ENCODE measurements at places on chromosomes 7 and 10.

DNA sequence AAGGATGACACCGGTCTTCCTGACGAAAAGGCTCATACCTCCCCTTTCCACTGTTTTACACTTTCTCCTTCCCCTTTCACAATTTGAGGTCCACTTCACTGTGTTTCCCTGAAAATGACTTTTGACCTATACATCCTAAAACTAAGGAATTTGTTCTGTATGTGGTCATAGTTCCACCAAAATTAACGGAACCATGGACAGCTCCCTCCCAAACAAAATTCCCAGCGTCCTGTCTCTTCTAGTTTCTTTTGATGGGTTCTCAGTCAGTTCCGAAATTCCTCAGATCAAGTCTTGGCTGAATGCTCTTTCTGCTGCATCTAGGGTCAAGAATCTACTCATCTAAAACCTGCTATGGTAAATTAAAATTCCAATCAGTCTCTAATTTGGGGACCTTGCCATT, 1191.9 kb downstream of the CNTNAP2 start:
- no peak for DNase-seq

- DNase-seq = peak; percentile 18
Measured at GRCh38 chr7:108455998-108456677, at the start of gene NRCAM. Gene NRCAM (minus strand): TSS chr7:108456436. CDS start chr7:108240064, 216,372 bp downstream.

GRCh38 chr10:46251857-46252847, 34.6 kb upstream of the ANTXRL start:
- no peak for DNase-seq

DNA sequence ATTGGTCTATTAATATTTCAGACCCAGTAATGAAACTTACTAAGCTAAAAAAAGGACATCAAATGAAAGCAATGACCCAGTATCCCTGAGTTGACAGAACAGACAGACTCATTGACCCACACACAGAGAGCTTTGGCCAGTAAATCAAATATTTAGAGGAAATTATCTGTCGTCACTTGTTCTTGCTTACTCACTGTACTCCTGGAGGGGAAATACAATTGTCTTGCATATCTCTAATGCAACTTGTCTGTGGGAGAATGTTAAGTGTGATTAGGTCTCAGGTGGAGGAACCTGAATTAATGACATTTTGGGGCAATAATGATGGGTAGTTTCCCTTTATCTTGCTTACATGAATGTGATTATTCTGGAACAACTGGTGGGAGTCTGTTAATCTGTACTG, 80.4 kb downstream of the CUBN start:
- DNase-seq = no peak

DNA sequence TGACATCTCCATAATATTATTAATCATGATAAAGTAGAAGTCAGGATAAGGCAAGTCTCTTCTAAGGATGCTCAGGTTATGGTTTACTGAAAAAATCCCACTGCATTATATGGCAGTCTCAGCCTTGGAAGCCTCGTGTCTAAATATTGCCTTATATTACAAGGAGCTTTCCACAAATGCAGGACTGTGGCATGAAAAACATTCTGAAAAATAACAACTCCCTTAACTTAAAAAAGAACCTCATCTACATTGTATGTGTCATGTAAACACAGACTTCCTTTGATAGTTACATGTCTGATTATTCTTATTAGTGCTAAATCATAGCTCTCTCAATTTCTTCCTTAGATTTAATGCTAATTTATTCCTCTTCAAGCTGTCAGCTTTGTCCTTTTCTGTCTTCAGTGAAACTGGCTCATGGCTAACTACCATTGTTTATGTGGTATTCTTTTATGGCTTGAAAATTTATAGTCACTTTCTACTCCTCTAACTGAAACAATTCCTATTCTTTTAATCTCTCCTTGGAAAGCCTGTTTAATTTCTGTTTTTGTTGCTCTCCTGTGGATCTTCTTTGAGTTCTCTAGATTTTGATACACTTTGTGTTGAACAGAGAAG, 156.1 kb downstream of the KIF20B start:
- DNase-seq = no peak

GRCh38 chr7:30915005-30915601, 3.5 kb downstream of the AQP1 start:
- DNase-seq = no peak

- no peak for DNase-seq
Measured at GRCh38 chr10:91907033-91907594, 2.2 kb downstream of the FGFBP3 start.

DNA sequence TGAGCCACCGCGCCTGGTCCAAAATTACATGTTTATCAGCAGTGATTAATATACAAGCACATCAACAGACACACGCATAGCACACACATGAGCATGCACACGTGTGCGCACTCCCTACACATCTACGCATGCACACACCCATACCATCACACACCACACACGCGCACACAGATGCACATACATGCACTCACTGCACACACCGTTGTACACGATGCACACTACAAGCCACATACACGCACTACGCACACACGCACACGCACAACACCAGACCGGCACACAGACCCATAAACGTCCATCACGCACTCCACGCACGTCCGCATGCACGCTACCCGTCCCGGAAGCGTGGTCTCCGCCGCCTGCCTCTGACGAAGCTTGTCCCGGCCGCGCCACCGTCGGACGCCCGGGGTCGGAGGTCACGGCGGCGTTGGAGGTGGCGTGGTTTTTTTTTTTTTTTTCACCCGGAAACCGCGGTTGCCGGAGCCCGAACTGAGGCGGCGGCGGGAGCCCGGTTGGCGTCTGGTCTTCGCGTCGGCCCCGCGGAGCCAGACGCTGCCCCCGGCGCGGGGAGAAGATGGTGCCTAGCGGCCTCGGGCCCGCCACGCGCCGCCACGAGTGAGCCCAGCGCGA, at the start of gene TMEM248:
TMEM248 (plus strand) TSS at position 457 of the 627 bp plus-strand sequence. CDS start 20,641 bp downstream, outside the sequence.
- peak; percentile 76 for DNase-seq

- no peak for DNase-seq
Measured at GRCh38 chr7:50329775-50330174, 25.3 kb downstream of the IKZF1 start.

DNA sequence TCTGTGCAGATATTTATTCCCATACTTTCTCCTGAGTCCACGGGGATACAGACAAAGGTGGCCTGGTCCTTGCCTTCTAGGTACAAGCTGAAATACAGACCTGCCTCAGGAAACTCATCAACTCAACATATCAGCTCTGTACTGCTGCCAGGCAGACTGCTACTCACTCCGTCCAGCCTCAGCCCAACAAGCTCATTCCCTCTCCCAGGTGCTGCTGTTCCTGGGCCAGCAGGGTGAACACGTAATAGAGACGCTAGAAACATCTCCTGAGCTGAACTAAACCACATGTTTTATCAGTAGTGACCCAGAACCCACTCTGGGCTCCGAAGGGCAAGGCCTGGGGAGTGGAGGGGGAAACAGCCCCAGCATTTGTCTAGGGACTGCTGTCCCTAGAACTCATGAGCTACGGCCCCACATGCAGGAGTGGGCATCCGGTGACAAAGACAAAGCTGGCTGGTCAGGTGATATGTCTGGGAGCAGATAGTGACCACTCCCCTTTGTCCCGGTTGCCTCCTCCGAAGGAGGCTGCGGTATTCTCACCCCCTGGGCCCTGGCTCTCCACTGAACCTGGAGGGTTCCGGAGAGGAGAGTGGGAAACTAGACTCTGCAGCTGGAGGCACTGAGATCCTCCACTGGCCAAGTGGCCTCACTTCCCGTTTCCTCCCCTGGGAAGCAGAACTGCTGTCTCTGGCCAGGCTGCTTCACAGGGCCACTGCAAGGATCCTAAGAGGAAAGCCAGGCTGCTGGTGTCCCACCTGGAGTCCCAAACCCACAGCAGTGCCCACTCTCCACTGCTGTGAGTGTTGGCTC, 116.1 kb downstream of the FAM53B start:
- DNase-seq = no peak

GRCh38 chr10:8998751-8999150, 944.3 kb downstream of the GATA3 start:
- no peak for DNase-seq
